ENCODE measurements at places on chromosomes 2 and 18.

- no peak for DNase-seq
Measured at GRCh38 chr2:241728000-241728399, 6.4 kb upstream of the D2HGDH start.

DNA sequence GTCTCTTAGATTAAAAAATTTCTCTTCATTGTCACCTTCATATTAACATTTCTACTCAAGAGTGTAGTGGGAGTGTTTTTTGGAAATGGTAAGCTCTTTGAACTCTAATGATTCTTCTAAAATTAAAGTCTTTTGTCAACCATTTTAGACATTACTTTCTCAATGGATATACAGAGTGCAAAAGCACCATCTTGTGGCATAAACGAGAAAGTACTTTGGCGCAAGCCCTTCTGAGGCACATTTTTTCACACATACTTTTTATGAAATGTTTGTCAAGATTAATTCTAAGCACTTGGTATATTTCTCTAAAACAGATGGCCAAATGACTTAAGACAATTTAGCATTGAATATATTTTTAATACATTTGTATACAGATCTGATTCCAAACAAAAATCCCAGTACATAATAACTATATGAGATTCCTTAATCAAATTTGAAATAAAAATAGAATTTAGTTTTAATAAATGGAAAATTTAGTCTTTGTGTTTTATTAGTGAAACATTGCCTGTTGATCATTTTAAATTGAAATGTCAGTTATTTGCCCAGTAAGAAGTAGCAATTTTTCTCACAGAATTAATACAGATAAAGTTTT, 63.3 kb upstream of the GALNT5 start:
- peak; percentile 71 for DNase-seq

GRCh38 chr2:232502911-232503808, 15.5 kb upstream of the ECEL1 start:
- no peak for DNase-seq

DNA sequence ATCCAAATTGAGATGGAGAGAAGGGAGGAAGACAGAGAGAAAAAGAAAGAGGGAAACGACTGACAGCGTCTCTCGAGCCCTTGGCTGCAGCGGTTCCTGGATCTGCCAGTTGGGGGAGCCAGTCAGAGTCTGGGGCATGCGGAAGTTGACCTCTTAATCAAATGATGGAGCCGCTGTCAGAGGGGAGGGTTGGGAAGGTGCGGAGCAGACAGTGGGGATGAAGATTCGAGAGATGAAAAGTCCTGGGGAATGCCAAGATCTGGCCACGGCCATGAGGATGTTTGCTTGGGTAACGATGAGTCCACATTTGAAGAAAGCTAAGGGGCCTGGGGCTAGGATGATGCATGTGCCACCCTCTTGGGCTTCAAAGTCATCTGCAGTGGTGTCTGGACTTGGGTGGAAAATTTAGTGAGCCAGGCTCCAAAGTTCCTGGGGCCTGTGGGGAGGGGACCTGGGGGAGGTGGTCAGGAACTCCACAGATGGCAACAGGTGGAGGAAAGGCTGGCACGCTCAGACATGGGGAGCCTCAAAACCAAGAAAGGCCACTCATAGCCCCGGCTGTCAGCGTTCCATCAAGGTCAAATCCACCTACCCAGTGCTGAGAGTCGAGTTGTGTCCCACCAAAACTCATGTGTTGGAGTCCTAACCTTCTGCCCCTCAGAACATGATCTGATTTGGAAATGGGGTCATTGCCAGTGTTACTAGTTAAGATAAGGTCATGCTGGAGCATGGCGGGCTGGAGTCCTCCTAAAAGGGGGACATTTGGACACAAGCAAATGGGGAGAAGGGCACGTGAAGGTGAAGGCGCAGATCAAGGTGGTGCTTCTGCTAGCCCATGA, 200.1 kb downstream of the NDUFA10 start:
- no peak for DNase-seq

GRCh38 chr2:178238154-178238521, 43.8 kb downstream of the OSBPL6 start:
- DNase-seq: no peak

GRCh38 chr18:77870199-77870598, 620.6 kb downstream of the GALR1 start:
- no peak for DNase-seq

- DNase-seq: no peak
Measured at GRCh38 chr18:55838841-55839240, 250.8 kb upstream of the TCF4 start.

GRCh38 chr2:168599738-168600137, 143.7 kb downstream of the CERS6 start:
- DNase-seq: no peak

DNA sequence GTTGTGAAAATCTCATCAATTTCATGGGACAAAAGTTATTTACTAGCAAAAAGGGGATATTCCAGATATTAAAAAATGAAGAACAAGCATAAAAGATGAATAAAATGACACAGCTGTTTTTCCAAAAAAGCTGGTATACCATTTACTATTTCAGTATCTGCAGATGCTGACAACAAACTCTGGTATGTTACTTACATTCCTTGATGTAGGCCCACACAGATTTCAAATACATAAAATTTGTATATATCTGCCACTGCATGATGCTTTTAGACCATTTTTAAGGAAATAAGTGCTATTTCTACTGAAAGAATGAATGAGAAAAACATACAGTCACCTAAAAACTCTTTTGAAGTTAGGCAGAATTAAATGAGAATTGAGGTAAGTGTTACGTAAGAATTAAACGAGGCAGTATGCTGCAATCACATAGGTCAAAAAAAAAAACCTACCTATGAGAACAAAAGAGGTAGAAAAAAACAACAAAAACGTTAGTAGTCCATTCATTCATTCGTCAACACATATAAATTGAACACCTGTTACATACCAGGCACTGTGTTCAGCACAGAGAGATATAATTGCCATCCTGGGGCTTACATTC, 32.5 kb downstream of the ARL5A start:
- no peak for DNase-seq

- no peak for DNase-seq
Measured at GRCh38 chr2:38829971-38830370, 45.8 kb downstream of the DHX57 start.

DNA sequence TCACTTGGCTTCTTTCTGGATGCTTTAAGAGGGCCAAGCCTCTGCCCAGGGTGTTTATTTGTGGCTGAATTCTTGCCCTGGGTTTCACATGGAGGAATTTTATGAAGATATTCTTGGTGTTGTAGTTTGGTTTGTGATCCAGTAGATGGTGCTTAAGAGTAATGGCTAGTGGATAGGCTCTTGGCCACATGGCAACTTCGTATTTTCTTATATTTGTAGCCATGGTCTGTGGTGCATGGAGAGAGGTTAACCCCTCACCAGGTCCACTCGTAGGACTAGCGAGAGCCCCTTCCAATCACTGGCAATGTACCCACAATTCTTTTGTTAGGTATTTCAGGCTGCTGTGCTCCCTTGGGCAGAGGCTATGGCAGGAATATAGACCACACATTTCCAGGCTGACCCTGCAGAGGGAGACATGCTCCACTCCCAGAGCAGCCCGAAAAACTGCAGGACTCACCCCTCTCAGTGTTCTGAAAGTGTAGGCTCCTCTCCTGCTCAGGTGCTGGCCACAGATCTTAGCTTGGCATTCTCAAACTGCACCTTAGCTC, 582.1 kb upstream of the SETBP1 start:
- peak; percentile 41 for DNase-seq

- DNase-seq: no peak
Measured at GRCh38 chr2:142144547-142144946, 13.7 kb upstream of the LRP1B start.

DNA sequence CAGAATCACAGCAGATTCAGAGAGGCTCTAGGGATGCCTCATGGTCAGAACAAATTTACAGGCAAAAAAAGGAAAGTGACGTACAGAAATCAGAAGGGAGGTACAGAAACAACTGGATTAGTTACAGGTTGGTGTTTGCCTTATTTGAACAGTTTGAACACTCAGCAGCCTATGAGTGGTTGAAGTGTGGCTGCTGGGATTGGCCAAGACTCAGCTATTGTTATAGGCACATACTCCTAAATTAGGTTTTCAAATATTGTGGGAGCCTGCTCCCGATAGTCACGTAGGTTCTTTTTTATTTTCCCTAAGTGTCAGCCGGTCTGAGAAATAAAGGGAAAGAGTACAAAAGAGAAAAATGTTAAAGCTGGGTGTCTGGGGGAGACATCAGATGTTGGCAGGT, 8.9 kb upstream of the LIPG start:
- DNase-seq: no peak

- DNase-seq: no peak
Measured at GRCh38 chr2:63789338-63790020, 52.2 kb upstream of the UGP2 start.

DNA sequence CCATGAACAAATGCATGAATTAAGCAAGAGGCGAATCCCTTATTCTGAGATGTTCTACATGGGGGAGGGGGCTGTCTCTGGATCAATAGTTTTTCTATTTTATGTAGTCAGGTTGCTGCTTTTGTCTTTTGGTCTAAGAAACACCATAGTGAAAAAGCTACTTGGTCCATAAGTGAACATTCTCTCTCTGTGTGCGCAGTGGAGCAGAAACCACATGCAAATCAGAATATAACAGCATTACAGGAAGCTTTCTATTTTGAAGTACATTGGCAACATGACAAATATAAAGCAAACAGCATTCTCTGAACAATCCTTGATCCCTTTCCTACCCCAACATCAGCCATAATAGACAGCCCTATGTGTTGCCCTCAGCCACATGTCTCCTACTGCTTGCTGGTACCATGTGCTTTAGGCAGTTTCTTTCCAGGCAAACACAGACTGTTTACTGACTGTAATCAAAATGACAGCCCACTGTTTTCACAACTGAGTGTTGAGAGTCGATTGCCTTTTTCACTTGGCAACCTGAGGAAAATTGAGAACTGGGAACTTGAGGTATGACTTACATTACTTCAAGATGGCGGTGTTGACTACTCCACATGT, 10.6 kb downstream of the SCN3A start:
- DNase-seq: peak; percentile 89

- DNase-seq: no peak
Measured at GRCh38 chr2:88127888-88128653, at the start of gene FABP1. FABP1 (minus strand) TSS chr2:88128062; CDS start chr2:88128017, 45 bp downstream.

DNA sequence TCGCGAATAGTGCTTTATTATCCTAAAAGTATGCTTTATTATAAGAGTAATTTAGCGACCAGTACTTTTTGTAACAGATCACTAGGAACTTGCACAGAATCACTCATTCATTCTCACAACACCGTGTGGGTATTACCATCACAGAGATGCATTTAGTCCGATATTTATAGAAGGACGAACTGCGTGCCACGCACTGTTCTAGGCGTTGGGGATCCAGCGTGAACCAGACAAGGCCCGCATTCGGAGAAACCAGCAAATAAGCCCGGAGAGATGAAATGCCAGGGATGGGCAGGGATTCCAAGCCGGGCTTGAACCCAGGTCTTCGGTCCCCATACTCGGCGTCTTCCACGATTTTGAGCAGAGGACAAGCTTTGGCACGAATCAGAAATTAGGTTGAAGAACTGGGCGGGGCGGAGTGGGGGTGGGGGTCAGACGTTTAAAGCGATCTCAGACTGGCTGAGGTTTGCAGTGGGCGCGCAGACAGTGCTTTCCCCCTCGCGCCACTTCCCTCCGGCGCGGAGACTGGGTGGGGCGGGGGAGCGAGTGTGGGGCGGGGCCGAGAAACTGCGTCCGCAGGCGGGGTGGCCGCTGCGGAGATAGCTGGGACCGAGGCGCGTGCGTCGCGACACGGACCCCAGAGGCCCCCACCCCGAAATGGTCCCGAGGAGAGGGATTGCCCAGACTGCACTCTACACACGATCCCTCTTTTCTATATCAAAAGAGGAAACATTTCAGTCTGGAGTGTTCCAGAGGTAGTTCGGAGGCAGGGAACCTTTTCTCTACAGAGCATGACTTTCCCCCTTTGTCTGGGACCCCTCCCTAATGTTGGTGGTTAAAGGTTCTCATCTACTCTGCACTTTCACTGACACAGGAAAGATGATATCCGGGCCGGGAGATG, 1.1 kb upstream of the CXCR4 start:
- DNase-seq: peak; percentile 91
